ENCODE measurements at places on chromosomes 7 and 10.

- no peak for DNase-seq
These were observed 24.6 kb downstream of the H2AZ2 start for GRCh38 chr7:44823255-44823781.

DNA sequence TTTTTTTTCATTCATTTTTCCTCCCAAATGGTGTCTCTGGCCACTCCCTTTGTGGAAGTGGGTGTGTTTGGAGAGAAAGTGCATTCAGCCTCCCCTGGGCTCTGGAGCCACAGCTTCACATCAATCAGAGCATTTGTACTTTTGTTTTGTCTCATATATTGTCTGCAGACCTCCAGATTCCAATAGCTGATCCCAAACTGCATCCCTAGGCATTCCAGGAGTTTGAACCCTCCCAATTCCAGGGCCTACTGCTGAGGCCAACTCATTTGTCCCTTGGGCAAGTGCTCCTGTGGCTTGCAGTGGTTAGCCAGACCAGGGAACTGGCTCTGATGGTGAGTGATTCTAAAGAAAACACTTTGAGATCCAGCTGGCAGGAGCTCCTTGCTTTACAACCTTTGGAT lies 163.3 kb downstream of the IPMK start:
- no peak for DNase-seq

- DNase-seq: no peak
These were observed 277.7 kb downstream of the DNAJB6 start for GRCh38 chr7:157614457-157615020.

GRCh38 chr10:131207584-131208532 lies 103.7 kb downstream of the TCERG1L start:
- DNase-seq: no peak

DNA sequence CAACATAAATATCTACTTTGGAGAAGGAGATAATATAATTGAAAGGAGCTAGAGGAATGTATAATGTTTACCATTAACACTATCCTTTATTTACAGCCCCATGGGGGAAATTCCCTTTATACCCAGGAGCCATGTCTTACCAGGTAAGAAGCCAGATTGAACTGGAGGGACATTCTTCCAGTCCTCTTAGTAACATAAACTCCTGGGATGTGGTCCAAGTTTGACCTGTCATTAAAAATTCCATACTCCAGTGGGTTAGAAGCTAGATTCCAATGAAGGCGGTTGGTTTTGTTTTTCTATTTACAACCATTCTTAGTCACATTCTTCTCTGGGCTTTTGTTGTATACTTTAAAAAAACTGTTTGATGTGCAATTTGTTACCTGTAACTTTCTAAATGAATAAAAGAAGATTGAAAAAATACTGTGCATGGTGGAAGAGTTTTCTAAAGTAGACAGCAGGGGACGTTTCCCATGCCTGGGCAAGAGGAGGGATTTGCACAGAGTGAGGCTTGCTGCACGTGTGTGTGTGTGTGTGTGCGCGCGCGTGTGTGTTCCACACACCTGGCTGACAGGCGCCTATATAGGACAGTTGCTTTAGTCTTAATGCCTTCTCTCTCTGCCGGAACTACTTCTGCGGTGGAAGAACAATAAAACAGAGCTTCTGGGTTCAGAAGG lies 2.0 kb downstream of the PLCE1 start:
- no peak for DNase-seq

- no peak for DNase-seq
These were observed 101.7 kb upstream of the DNAJC1 start for GRCh38 chr10:22105270-22105669.

DNA sequence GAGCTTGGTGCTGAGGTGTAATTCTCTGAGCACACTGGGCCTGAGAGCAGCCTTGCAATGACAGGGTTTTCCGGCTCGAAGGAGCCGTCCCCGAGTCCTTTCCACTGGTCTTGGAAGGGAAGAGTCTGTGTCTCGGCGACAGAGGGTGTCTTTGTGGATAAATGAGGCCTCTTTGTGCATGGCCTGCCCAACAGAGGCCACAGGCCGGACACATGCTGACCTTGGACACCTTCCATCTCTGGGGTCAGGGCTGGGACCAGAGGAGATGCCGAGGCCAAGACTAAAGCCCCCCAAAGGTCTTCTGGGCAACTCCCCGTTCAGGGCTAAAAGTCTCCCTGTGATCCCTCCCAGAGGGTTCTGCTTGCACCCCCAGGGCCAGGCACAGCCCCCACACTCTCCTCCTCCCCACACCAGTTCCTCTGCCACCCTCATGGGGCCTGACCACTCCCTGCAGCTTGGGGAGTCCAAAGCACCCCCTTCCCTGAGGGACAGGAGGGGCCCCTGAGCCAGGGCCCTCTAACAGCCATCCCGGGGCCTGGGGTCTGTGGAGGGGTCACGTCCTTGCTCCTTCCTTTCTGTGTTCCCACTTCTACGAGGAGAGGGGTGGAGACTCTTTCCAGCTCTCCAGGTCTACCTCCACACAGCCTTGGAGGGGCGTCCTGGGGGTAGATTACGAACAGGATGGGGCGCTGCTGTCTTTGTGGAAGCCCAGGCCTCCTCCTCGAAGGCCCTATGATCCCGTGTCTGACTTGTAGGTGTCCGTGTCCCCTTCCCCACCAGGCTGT lies 130.6 kb upstream of the FAM20C start:
- DNase-seq: no peak

GRCh38 chr10:118922226-118922625 lies 107.3 kb upstream of the NANOS1 start:
- DNase-seq: no peak

- DNase-seq: no peak
These were observed 108.6 kb downstream of the LRRC4 start for GRCh38 chr7:127922656-127923055.

DNA sequence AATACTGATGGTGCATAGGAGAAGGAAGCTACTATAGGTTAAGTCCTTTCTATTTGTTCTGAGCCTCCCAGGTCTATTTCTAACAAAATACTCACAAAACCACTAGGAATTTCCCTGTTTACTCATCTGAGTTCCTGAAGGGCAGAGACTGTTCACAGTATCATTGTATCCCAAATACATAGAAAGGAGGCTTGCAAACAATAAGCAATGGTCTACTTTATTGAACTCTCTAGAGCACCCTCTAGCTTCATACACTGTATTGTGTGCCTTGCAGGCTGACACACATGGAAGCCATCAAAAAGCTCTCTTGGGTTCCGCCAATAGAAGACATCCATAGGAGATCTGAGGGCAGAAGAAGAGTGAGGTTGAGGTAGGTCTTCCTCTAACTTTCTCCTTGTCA lies 826.1 kb downstream of the GRM8 start:
- no peak for DNase-seq

GRCh38 chr10:78483641-78484040 lies 450.0 kb downstream of the RPS24 start:
- no peak for DNase-seq

- DNase-seq: no peak
These were observed 183.9 kb downstream of the HECW1 start for GRCh38 chr7:43296306-43296705.

GRCh38 chr10:130737621-130738020 lies 573.9 kb downstream of the TCERG1L start:
- DNase-seq: no peak

DNA sequence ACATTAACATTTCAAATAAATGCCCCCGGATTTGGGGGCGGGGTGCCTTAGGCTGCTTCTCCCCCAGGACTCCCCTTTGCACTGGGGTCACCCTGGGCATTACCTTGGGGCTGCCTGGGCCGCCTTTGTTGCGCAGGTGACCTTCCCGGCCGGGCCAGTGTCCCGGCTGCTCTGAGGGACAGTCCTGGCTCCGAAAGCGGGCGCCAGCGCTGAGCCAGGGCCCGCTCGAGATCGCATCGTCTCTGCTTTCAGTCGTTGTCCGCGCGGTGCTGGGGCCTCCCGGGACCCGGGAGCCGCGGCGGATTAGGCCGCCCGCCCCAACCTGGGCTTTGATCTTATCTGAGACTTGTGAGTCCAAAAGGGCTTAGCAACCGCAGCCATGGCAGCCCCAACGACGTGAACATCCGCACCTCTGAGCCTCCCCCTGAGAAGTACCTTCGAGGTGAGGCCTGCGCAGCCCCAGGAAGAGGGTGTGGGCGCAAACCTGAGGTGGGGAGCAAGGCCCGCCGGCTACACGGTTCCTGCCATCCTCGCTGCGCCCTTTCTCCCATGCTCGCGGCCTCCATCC lies 14.8 kb upstream of the WAPL start:
- DNase-seq: peak; percentile 42

All from activated T-helper 1 cell treated with Interleukin-2 at 50 U/mL for 16 hours (primary cell).